Suprapubic skin (tissue), 4 donors: ENCODE measurements at places on chromosomes 13 and 19.

GRCh38 chr13:50340146-50340545 is 324.9 kb downstream of the KCNRG start:
- H3K4me3 ChIP-seq = no peak overlapping the region
- no peak overlapping the region for H3K27ac ChIP-seq
- no peaks in the 10 kb centered on the region for H3K36me3 ChIP-seq
- no peaks in the 10 kb centered on the region for H3K27me3 ChIP-seq

- no peak overlapping the region for H3K27ac ChIP-seq
- no peaks in the 10 kb centered on the region for H3K36me3 ChIP-seq
- no peaks in the 10 kb centered on the region for H3K4me1 ChIP-seq
Measured at GRCh38 chr19:30167976-30168635, 204.1 kb upstream of the ZNF536 start.

DNA sequence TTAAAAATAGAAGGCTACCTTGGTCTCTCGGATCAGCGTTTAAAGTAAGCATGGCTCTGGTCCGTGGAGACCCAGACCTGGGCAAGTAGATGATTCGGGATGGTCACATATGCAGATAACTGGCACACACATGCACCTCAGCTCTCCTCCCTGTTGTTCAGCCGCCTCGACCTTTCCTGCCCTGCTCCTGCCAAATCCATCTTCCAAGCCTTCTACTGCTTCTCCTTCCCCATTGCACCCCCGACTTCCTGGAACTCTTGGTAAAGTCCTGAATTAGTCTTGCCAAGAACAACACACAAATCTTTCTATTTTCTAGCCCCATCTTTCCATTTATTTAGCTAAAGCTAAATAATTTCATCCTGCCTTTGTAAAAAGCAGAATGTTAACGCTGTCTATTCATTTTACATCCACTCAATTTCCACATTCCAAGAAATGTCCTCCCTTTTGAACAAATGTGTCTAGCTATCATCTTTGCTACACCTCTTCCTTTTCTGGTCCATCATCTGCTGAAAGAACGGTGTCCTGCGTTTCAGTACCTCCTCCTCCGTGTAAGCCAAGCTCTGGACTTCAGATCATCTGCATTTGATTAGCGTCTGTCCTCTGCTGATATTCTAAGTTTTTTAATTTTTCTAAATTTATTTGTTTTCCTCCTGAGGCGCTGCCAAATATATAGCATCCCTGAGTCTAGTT is 92.5 kb downstream of the ZIC5 start:
- no peak overlapping the region for H3K4me3 ChIP-seq
- H3K4me1 ChIP-seq = no peaks in the 10 kb centered on the region
- H3K27ac ChIP-seq = no peak overlapping the region
- H3K27me3 ChIP-seq = no peaks in the 10 kb centered on the region
- H3K36me3 ChIP-seq = no peaks in the 10 kb centered on the region

DNA sequence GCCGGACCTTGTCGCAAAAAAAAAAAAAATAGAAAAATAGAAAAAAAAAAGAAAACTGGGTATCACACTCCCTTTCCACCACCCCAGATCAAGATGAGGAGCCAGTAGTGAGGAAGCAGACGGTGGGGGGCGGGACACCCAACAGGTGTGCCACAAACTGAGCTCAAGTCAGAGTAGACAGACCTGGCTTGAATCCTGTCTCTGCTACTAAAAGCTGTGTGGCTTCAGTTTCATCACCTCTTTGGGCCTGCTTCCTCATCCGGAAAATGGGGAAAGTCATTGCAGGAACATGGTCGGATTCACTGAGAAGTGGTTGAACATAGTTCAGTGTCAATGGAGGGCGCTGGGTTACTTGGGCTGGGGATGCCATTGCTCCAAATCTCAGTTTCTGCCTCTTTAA is 2.9 kb downstream of the HIF3A start:
- H3K27ac ChIP-seq = peak overlapping the region; percentile 90
- peak overlapping the region; percentile 42 for H3K4me3 ChIP-seq
- H3K36me3 ChIP-seq = peaks cover 4% of the 10 kb centered on the region
- peaks cover 71% of the 10 kb centered on the region for H3K4me1 ChIP-seq
- H3K27me3 ChIP-seq = peaks cover 4% of the 10 kb centered on the region

DNA sequence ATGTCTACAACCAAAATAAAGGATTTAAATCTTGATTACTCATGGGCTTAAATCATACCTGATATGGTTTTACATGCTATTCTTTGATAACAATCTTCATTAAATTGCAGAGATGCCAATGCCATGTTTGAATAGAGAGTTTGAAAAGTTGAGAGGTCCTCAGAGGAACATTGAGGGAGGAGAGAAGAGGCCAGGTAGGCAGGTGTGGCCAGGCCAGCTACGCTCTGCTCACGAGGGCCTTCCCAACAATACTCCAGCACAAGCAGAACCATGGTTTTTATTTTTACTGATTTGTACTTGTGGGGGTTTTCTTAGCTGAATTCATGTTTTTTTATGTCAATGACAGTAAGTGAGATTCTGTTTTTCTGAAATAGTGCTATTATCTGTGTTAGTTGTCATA is 158.1 kb upstream of the RFC3 start:
- no peaks in the 10 kb centered on the region for H3K27me3 ChIP-seq
- H3K27ac ChIP-seq = no peak overlapping the region
- no peak for DNase-seq
- no peaks in the 10 kb centered on the region for H3K4me1 ChIP-seq

DNA sequence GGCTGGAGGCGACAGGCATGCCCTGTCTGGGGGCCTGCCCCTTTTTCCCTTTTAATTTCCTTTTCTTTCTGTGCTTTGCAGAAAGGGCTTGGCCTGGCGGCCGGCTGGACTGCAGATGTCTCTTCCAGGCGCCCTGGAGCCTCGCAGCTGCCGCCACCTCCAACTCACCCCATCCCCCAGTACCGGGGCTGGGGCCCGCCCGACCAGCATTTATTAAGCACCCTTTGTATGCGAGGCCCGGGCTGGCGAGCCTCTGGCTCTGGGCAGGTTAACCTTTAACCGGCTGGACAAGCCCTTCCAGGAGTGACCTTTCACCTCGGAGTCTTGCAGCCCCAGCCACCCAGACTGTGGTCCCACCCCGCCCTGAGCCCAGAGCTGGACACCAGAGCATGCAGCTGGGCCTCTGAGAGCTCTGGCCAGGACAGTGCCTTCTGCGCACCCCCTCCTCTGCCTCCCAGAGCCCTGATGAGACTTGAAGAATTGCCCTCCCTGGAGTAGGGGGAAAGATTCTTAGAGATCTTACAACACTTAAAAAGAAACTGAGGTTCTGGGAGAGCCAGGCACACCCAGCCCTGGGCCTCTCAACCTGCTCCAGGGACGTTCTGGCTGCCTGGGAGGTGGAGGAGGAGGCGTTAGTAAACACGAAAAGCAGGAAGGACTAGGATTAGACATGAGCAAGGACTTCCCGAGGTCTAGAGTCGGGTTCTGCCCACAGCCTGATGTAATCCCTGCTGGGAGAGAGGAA is 1.1 kb upstream of the NR2F6 start:
- no peaks in the 10 kb centered on the region for H3K36me3 ChIP-seq
- H3K4me1 ChIP-seq = peaks cover 47% of the 10 kb centered on the region
- DNase-seq = no peak
- H3K4me3 ChIP-seq = peak overlapping the region; percentile 82
- H3K27me3 ChIP-seq = no peaks in the 10 kb centered on the region

- H3K27me3 ChIP-seq = no peaks in the 10 kb centered on the region
- no peak overlapping the region for H3K4me3 ChIP-seq
- no peak for DNase-seq
Measured at GRCh38 chr13:97068151-97068550, 73.9 kb upstream of the OXGR1 start.

- H3K27ac ChIP-seq = no peak overlapping the region
- H3K27me3 ChIP-seq = no peaks in the 10 kb centered on the region
- no peaks in the 10 kb centered on the region for H3K36me3 ChIP-seq
- peak; percentile 45 for DNase-seq
- H3K4me3 ChIP-seq = no peak overlapping the region
- peaks cover 25% of the 10 kb centered on the region for H3K4me1 ChIP-seq
Measured at GRCh38 chr13:112702341-112702985, 12.6 kb downstream of the ATP11A start.

GRCh38 chr13:67377919-67378318 is 147.8 kb upstream of the PCDH9 start:
- no peak overlapping the region for H3K27ac ChIP-seq
- no peak for DNase-seq
- no peaks in the 10 kb centered on the region for H3K36me3 ChIP-seq

GRCh38 chr13:101703838-101704237 is 251.4 kb downstream of the ITGBL1 start:
- no peak for DNase-seq
- H3K36me3 ChIP-seq = no peaks in the 10 kb centered on the region
- H3K4me1 ChIP-seq = peaks cover 7% of the 10 kb centered on the region
- H3K27me3 ChIP-seq = no peaks in the 10 kb centered on the region
- no peak overlapping the region for H3K4me3 ChIP-seq

- H3K4me3 ChIP-seq = peak overlapping the region; percentile 54
- H3K27me3 ChIP-seq = peaks cover 65% of the 10 kb centered on the region
- H3K36me3 ChIP-seq = no peaks in the 10 kb centered on the region
- DNase-seq = no peak
- peaks cover 24% of the 10 kb centered on the region for H3K4me1 ChIP-seq
- peak overlapping the region; percentile 24 for H3K27ac ChIP-seq
Measured at GRCh38 chr13:28532388-28533124, 37.6 kb upstream of the FLT1 start.

GRCh38 chr19:40555978-40556689 is 20.5 kb upstream of the SHKBP1 start:
- no peak overlapping the region for H3K27ac ChIP-seq
- peaks cover 35% of the 10 kb centered on the region for H3K27me3 ChIP-seq
- H3K36me3 ChIP-seq = no peaks in the 10 kb centered on the region
- H3K4me3 ChIP-seq = no peak overlapping the region

DNA sequence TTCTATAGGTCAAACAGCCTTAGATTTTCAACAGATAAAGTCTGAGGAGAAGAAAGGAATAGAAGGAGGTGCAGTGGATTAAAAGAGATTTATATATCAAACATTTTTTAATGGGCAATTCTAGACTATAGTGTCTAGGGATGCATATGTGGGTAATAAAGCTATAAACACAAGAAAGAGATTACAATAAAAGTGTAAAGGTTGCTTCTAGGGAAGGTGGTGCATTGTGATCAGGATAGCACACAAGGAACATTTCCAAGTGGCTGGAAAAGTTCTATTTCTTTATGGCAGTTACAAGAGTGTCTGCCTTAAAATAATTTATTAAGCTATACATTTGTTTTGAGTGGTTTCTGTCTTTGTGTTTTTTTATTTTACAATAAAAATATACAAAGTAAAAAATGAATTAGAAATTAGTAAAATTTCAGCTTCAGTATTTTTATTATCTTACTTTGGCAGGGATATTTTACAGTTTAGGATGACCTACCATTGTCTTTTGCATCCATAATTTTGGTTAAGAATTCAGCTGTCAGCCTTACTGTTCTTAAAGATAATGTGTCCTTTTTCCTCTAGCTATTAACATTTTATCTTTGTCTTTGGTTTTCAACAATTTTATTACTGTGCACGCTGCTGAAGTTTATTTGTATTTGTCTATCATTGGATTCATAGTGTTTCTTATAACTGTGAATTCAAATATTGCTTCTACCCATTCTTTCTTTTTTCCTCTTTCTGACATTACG is 221.8 kb downstream of the LACC1 start:
- H3K36me3 ChIP-seq = no peaks in the 10 kb centered on the region
- H3K27ac ChIP-seq = no peak overlapping the region
- no peaks in the 10 kb centered on the region for H3K27me3 ChIP-seq
- H3K4me1 ChIP-seq = peaks cover 17% of the 10 kb centered on the region
- no peak for DNase-seq

DNA sequence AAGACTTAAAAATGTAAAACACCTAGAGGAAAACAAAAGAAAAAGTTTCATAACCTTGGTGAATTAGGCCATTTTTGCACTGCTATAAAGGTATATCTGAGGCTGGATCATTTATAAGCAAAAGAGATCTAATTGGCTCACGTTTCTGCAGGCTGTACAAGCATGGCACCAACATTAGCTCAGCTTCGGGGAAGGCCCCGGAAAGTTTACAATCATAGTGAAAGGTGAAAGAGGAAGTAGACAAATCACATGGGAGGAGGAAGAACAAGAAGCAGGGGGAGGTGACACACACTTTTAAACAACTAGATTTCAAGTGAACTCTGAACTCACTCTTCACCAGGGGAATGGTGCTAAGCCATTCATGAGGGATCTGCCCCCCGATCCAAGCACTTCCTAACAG is 1358.5 kb upstream of the PCDH9 start:
- H3K27me3 ChIP-seq = no peaks in the 10 kb centered on the region
- no peak overlapping the region for H3K27ac ChIP-seq
- no peaks in the 10 kb centered on the region for H3K4me1 ChIP-seq
- H3K4me3 ChIP-seq = no peak overlapping the region

DNA sequence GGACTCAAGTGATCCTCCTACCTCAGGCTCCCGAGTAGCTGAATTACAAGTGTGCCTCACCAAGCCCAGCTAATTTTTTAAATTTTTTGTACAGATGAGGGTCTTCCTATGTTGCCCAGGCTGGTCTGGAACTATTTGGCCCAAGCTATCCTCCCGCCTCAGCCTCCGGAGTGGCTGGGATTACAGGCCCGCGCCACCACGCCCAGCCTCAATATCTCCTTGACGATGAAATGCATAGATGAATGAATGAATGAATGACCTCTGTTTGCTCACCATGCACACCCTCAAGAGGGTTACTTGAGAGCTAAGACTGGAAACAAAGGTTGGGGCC is 14.9 kb upstream of the AP1M2 start:
- no peak for DNase-seq
- H3K4me1 ChIP-seq = peaks cover 31% of the 10 kb centered on the region
- no peaks in the 10 kb centered on the region for H3K36me3 ChIP-seq
- H3K4me3 ChIP-seq = peak overlapping the region; percentile 69

GRCh38 chr19:34041925-34042521 is 130.3 kb upstream of the LSM14A start:
- no peak overlapping the region for H3K4me3 ChIP-seq
- peak; percentile 84 for DNase-seq
- H3K4me1 ChIP-seq = peaks cover 2% of the 10 kb centered on the region
- H3K27me3 ChIP-seq = peaks cover under 1% of the 10 kb centered on the region
- no peaks in the 10 kb centered on the region for H3K36me3 ChIP-seq
- H3K27ac ChIP-seq = no peak overlapping the region

GRCh38 chr13:48142436-48142835 is 47.5 kb upstream of the MED4 start:
- H3K27me3 ChIP-seq = no peaks in the 10 kb centered on the region
- no peak for DNase-seq
- peaks cover 6% of the 10 kb centered on the region for H3K4me1 ChIP-seq
- H3K36me3 ChIP-seq = no peaks in the 10 kb centered on the region
- H3K27ac ChIP-seq = no peak overlapping the region
- H3K4me3 ChIP-seq = no peak overlapping the region

DNA sequence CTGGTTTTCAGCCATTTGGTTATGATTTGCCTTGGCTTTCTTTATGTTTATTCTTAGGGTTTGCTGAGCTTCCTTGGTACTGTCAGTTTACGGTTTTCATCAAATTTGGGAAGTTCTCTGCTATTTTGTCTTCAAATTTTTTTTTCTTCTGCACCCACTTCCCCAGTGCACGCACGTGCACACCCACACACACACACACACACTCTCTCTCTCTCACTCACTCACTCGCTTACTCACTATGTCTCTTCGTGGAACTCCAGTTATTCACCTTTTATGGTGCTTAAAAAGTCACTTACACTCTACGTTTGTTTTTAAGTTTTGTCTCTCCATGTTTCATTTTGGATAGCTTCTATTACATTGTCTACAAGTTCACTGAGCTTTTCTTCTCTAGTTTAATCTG is 7.1 kb downstream of the AKAP11 start:
- no peak overlapping the region for H3K4me3 ChIP-seq
- H3K36me3 ChIP-seq = no peaks in the 10 kb centered on the region
- H3K27me3 ChIP-seq = no peaks in the 10 kb centered on the region
- no peak for DNase-seq
- no peak overlapping the region for H3K27ac ChIP-seq
